GM12891 (cell line): ENCODE measurements at places on chromosomes 1 and 21.

DNA sequence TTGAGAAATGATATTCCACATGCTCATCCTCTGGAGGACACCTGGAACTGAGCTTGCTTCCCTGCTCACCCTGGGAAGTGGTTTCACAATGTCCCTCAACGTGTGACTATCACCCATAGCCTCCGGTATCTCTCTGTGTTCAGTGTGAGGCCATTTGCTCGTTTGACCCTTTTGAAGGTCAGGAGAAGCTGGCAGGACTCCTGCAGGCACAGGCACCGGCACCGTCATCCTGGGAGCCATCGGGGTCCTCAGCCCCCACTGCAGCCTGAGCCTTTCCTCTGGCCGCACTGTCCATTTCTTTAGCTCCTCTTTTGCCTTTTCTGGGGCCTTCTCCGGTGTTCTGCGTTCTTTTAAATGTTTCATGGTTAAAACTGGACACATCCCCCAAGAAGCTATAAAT is 159.6 kb upstream of the COL6A1 start:
- no peak for DNase-seq

GRCh38 chr1:164780111-164780812 is 221.3 kb downstream of the PBX1 start:
- no peak for DNase-seq

DNA sequence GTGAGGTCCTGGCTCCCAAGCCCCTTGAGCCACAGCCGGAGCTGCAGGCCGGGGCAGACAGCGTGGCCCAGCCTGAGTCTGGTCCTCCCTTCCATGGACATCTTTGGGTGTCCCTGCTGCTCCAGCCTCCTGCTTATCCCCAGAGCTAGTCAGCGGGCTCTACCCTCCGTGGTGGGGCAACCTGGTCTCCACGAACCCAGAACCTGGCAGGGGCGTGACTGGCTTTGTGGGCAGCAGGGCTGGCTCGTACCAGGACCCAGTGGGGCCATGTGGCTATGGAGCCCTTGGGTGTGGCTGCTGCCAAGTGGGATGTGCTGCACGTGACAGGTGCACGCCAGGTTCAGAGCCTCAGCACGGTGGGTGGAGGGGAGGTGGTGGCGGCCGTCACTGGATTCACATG is 18.3 kb downstream of the CFAP410 start:
- DNase-seq, result no peak

GRCh38 chr1:38300616-38301015 is 254.0 kb upstream of the POU3F1 start:
- DNase-seq, result no peak

GRCh38 chr1:110675060-110675791 is 486 bp upstream of the KCNA3 start:
- DNase-seq, result no peak

DNA sequence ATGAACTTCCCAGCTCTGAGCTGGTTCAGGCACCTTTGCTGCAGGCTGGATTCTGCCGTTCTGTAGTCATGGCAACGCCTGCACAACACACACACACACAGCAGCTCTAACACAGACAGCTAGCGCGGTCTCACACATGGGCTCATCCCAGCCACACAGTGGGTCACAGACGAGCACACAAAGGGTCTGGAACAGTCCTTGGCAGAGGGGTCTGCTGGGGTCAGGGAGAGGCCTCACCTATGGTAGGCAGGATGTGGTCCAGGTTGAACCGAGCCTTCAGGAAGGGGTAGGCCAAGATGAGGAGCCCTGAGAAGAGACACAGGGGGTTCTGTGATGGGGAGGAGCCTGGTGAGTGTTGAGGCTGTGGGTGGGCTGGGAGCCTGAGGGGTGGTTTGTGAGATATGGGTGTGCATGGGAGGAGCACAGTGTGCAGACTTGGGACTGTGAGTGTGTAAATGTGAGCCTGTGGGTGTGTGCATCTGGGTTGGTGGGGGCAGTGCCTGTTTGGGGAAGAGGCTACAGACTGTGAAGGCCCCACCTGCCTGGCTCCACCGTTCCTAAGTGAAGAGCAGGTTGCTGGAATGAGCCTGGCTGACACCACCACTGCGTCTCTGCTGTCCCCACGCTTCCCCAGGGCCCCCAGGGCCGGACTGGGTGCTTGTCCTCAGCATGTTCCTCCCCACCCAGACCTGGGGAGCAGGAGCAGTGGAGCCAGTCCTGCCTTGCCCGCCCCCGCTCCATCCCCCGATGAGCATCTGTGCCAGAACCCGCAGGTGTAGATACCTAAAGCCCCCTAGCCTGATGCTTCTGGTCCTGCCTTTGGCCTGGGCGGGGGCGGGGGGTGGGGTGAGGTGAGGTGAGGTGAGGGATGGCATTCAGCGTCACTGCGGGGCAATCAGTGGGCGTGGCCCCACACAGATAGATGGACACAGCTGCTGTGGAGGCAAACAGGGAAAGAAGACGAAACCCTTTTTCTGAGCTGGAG is 1.5 kb downstream of the KNCN start:
- no peak for DNase-seq

- no peak for DNase-seq
These were observed 504.6 kb upstream of the NR5A2 start for GRCh38 chr1:199522936-199523335.

DNA sequence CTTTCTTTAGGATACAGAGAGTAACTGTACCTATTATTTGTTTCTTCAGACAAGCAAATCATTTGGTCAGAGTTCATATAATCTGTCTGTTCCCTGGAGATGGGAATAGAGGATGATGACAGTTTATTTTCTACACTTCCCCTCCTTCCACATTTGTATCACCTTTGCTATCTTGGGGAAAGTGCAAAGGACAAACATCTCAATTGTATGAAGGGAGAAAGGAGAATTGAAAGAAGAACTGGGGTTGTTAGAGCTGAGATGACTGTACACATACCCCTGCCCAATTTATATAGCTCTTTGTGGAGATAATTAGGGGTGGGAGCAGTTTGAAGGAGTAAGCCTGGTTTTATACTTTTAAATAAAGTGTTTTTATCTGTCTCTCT is 14.0 kb downstream of the POLR3GL start:
- no peak for DNase-seq

DNA sequence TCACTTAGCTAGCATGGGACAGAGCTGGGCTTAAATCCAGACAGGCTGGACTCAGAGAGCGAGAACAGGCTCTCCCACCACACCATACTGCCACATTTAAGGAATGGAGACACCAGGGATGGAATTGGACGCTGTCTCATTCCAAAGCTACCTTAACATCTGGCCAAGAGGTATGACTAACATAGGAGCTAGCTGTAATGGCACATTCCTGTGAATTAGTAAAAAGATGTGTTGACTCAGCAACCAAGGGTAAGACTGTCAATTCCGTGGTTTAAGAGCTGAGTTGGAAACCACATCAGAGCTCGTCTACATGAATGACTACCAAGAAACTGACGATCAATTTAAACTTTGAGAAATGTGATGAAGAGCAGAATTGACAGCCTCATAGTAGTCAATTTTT is 8.3 kb upstream of the TNFRSF9 start:
- no peak for DNase-seq

DNA sequence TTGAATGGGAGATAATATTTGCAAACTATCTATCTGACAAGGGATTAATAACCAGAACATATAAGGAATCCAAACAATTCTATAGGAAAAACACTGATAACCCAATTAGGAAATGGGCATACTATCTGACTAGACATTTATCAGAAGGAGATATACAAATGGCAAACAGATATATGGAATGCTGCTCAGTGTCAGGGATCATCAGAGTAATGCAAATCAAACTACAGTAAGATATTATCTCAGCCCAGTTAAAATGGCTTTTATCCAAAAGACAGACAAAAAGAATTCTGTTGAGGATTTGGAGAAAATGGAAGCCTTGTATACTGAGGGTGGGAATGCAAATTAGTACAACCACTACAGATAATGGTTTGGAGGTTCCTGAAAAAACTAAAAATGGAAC is 758.0 kb upstream of the B3GALT2 start:
- DNase-seq, result no peak

GRCh38 chr1:36400825-36401601 is 3.3 kb upstream of the LSM10 start:
- DNase-seq, result peak; percentile 59

- no peak for DNase-seq
These were observed 46.3 kb downstream of the GPA33 start for GRCh38 chr1:167043752-167044488.

GRCh38 chr1:22681556-22682276 is 28.7 kb downstream of the C1QB start:
- DNase-seq, result no peak

DNA sequence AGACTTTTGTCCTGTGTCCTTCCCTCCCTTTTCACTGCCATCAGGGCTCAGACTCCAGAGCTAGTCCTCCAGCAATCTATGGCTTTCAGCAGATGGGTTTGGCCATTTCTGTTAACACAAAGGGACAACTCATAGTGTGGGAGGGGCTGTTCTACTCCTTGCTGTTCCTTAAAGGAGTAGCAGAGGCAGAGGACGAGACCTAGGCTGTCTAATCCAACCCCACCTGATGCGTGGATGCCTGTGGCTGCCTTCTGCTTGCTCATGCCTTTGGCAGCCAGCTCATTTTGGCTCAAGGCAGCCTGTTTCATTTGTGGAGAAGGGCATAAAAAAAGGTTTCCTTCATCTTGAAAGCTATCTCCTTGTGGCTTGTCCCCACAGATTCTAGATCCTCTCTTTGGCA is 27.0 kb downstream of the MFSD2A start:
- DNase-seq, result no peak

- peak; percentile 93 for DNase-seq
These were observed 16.0 kb downstream of the RRP1 start for GRCh38 chr21:43805275-43805800.

- no peak for DNase-seq
These were observed 16.2 kb upstream of the TSNAX start for GRCh38 chr1:231512147-231512698.

GRCh38 chr1:33517596-33518250 is 45.3 kb downstream of the ZSCAN20 start:
- no peak for DNase-seq

DNA sequence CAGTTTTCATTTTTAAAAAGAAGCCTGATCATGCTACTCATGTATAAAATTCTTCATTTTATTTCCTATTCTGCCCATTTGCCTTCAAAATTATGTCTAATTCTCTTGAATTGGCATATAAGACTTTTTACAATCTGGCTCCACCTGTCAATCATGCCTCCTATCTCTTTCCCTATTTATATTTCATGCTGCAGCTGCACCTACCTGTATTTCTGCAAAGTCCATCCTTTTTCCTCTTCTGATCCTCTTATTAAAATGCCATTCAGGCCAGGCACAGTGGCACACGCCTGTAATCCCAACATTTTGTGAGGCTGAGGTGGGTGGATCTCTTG is 30.6 kb upstream of the UAP1 start:
- DNase-seq, result no peak

- DNase-seq, result no peak
These were observed 442.7 kb downstream of the PTBP2 start for GRCh38 chr1:97164276-97164639.

GRCh38 chr1:204520834-204521709 is 4.9 kb downstream of the MDM4 start:
- no peak for DNase-seq

DNA sequence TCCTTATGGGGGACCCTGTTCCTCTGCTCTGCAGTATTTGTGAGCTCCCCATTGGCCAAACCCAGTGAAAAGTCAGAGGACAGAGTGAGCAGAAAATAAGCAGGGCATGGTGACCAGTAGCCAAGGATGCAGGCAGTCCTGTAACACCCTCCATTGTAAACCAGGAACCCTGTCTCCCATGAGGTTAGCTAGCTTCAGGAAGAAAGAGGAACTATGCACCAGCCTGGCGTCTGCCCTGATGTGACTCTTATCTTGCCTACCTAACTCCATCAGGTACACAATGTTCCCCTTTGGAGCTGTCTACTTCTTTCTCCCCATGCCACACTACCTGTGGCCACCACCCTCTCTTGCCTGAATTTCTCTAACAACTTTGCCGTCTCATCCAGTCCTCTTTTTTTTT is 119.2 kb downstream of the LRIG2 start:
- no peak for DNase-seq

- no peak for DNase-seq
These were observed 5.3 kb upstream of the DDX59 start for GRCh38 chr1:200674838-200675587.

DNA sequence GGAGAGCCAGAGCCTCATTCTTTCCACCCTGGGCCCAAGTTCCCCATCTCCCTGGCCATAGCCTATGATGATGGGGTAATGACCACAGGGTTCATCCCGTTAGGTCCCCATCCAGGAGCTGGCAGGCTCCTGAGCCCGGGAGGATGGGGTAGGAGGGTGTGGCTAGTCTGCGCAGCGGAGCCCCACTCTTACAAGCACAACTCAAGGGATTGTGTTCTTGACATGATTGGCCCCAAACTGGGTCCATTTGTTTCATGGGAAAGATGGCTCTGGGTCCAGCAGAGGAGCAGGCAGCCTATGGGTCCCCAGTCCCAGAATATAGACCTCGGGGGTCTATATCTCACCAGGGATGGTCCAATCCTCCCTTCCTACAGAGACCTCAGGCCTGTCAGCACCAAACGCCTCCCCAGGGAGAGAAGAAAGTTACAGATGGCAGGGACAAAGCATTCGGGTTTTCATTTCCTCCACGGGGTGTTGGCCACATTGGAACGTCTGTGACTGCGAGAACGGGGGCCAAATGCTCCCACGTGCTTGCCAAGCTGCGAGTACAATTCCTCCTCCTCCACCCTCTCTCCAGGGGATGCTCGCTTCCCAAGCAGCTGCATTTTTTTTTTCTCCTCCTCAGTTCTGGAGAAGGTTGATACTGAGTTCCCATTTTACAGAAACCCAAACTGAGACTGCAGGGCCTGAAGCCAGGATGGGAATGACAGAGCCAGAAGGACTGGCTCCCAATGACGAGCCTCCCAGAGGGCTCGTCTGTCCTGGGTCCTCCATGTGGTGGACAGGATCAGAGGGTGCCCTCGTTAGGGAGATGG is 71.0 kb downstream of the DHRS3 start:
- no peak for DNase-seq

- no peak for DNase-seq
These were observed 48.6 kb downstream of the ITPKB start for GRCh38 chr1:226690460-226690982.

GRCh38 chr1:229529639-229530038 is 21.5 kb upstream of the NUP133 start:
- DNase-seq, result no peak

DNA sequence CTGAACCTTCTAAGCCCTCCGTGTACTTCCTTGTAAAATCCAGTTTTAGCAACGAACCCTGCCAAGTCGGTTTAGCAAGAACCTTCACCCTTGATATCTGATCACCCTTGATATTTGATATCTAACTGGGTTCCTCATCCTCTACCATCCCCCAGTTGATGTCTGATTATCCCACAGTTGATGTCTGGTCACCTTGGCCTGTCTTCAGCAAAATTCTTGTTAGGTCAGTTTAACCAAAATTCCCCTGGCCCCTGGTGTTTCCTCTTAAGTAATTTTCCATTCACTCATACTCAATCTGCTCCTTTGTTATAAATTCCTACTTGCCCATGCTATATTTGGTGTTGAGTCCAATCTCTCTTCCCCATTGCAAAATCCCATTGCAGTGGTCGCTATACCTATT is 114.5 kb upstream of the ZNHIT6 start:
- DNase-seq, result no peak
